ENCODE measurements at places on chromosomes 1 and 21. TPM values are rescaled to one million over a fixed set of nuclear protein-coding genes. Genes with fewer than 3 reads are reported as not detected.

- DNase-seq, result no peak
Measured at GRCh38 chr1:235953801-235954200, 87.1 kb upstream of the LYST start.

DNA sequence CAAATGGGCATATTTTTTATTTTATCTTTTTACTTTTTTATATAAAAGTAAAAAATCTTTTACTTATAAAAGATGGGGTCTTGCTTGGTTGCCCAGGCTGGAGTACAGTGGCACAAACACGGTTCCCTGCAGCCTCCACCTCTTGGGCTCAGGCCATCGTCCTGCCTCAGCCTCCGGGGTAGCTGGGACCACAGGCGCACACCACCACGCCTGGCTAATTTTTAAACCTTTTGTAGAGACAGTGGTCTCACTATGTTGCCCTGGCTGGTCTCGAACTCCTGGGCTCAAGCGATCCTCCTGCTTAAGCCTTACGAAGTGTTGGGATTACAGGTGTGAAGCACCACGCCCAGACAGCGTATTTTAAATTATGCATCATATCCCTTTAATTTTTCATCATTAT is 986 bp downstream of the H6PD start:
- DNase-seq, result no peak

- DNase-seq, result no peak
Measured at GRCh38 chr1:33032126-33032869, 4.4 kb downstream of the AK2 start.

DNA sequence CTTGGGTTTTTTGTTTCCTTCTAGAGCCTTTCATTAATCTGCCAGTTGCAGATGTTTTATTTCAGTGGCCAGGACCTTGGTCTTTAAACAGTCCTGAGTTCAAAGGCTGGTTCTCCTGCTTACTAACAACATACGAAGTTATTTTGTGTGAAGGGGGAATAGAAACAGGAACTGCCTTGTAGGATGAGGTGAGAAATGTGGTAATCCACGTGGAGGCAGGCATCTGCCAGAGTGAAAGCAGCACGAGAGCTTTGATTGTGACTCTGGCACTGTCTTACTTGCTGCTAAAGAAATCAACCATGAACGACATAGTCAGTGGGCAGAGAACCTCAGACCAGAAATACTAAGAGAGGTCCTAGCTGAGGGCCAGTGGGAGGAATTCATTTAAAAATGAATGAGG is 30.4 kb downstream of the TMEM63A start:
- no peak for DNase-seq

DNA sequence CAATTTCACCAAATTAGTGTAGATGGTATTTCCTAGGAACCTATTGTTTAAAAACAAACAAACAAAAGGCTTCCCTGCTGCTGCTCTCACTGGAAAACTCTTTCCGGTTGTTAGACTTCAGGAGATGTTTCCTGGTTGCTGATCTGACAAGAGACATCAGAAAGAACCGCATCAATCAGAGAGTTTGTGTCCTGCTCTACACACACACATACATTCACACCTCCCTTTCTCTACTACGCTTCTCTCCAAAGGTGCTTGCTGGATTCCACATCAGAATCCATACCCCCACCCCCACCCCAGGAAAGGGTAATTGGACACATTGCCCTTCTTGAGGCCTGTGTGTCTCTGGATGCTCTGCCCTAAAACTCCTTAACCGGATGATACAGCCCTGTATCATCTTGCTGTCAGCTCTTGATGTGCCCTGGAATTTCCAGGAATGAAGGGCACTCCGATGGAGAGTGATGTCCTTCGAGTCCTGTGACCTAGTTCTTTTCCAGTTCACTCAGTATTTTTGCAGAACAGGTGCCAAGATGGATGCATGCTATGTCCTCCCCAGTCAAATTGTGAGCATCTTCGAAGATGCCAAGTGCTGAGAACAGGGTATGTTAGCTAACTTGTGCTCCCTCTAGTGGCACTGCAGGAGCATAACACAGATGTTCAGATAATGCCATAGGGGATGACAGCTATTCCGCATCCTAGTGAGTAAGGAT is 113.7 kb upstream of the SLC35F3 start:
- DNase-seq, result peak; percentile 72

- DNase-seq, result no peak
Measured at GRCh38 chr21:42097860-42098454, 26.8 kb downstream of the UMODL1 start.

DNA sequence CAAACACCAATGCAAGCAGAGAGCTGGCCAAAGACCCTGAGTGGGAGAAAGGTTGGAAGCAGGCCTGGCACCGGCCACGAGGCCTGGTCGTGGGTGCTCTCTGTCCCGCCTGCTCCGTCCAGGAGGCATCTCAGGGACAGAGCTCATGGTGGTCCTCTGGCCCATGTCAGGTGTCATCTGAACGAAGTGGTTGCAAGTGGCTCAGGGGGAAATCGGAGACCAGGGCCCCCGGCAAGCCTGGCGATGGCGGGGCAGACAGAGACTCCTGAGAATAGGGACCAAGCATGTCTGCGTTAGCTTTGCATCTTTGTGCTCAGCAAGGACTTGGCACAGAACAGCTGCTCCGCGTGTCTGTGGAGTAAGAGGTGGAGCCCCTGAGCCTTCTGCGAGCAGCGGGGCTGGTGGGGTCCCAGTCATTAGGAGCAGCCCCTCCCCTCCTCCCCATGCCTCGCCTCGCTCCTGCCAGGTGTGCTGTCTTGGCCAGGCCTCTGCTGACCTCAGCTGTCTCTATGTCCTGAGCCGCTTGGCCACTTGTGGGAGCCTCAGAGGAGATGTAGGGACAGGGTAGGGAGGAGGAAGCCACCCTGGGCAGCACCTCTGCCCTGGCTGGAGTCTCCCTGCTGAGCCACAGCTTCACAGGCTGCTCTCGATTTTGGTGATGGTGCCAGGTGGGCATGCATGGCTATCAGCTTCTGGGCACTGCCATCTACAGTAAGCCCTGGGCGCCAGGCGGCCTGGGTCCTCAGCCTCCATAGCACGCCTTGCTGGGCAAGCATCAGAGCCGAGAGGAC is 362.9 kb upstream of the VAMP3 start:
- DNase-seq, result no peak

GRCh38 chr1:52502789-52503188 is 50.1 kb downstream of the TUT4 start:
- peak; percentile 9 for DNase-seq

GRCh38 chr1:39626646-39627045 is 12.8 kb downstream of the HEYL start:
- DNase-seq, result no peak

- peak; percentile 59 for DNase-seq
Measured at GRCh38 chr1:75632350-75632949, 21.5 kb upstream of the SLC44A5 start.

GRCh38 chr1:242454262-242455051 is 70.0 kb downstream of the PLD5 start:
- DNase-seq, result peak; percentile 44

GRCh38 chr21:26826801-26827200 is 18.4 kb downstream of the ADAMTS1 start:
- DNase-seq, result no peak

DNA sequence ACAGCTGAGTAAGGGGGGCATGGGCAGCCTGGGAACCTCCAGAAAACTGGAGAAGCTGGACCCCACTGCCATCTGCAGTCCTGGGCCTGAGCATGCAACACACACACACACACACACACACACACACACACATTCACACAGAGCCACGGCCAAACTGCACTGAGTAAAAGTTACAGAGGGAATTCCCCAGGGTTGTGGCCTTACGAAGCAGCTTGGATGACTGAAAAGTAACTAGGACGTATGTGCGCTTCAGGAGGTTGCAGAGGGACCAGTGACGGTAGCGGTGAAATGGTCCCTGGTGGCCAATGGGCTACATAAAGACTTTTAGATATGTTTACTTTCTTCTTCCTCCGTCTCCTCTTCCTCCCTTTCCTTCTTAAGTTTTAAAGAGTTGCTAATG is 232.5 kb upstream of the TMEM51 start:
- no peak for DNase-seq

DNA sequence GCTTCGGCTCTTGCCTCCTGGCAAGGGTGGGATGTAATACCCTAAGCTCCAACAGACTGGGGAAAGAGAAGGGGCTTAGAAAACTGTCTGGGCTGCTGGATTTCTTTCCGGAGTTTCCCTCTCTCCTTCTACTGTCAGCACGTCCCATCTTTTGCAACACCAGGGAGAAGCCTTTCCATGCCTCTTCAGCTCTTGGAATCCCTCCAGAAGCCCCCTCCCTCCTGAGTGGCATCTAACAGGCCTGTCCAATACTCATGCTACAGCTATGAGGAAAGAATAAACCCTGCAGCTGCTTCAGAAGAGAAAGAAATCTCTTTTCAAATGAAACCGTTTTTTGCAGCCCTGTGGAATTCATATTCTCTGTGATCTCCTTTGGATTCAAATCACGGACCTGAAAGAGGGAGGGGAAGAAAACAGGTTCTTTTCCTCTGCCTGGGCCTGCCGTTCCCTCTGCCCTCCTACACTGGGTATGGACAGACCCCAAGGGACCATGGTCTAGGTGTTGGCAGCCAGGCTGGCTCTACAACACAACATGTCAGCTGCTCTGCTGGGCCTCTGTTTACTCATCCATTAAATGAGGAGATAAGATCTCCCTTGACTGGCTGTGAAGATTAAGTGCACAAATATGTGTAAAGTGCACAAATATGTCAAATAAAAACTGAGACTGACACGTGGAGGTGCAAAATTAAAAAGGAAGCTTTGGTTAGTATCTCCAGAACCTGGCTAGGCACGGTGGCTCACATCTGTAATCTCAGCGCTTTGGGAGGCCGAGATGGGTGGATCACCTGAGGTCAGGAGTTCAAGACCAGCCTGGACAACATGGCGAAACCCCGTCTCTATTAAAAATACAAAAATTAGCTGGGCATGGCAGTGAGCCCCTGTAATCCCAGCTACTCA is 6.0 kb upstream of the CAPN2 start:
- peak; percentile 96 for DNase-seq

GRCh38 chr1:9118186-9118585 is 10.7 kb downstream of the GPR157 start:
- no peak for DNase-seq

DNA sequence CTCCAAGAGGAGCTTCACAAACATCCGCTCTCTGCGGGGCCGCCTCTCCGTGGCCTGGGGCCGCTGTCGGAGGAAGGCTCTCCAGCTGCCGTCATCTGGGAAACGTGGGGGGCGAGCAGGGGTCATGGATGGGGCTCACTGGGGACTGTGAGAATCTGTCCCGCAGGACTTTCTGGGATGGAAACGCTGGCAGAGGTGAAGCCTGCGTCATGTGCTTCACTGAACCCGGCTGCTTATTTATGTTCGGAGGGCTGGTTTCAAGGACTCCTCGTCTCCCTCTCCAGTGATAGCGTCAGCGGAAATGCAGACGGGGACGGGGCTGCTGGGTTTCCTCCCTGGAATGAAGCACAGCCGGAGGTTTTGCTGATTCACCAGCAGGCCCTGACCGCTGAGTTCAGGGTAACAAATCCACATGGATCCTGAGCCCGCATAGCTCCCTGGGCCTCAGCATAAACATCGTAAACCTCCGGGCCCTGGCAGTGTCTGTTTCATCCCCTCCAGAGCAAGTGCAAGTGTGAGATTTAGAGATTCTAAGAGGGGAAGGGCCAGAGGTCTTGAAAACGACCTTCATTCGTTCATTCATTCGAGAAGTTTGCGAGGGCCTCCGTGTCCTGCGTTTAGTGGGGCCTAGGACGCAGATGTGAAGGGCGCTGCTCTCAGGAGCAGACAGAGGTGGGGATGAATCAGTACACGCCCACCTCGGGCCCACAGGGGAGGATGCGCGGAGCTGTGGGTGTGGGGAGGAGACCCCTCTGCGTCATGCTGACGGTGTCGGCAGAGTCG is 7.0 kb upstream of the POFUT2 start:
- DNase-seq, result peak; percentile 99

GRCh38 chr1:111733183-111733991 is 5.8 kb downstream of the INKA2 start:
- no peak for DNase-seq

- DNase-seq, result no peak
Measured at GRCh38 chr1:29370067-29370466, 133.7 kb downstream of the PTPRU start.

GRCh38 chr1:33161061-33161681 is 20.7 kb downstream of the TRIM62 start:
- no peak for DNase-seq

DNA sequence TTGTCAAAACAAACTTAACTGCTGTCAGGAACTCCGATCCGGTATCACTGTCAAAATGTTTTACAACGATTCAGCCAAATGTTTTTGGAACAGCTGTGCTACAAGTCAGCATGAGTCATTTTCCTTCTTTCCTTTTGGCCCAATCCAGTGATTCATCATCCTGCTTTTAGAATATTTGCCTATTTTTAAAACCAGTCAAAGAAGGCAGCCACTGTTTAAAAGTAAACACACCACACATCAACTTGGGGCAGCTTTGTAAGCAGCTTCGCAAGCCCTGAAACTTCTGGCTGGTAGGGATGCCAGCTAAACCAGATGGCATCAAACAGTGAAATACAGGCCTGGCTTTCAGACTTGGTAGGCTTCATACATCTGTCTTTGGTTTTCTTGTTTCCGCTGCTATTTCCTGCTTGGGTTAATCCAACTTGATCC is 14.9 kb downstream of the MAP3K7CL start:
- peak; percentile 89 for DNase-seq

GRCh38 chr1:201479201-201479730 is 10.3 kb upstream of the PHLDA3 start:
- no peak for DNase-seq

DNA sequence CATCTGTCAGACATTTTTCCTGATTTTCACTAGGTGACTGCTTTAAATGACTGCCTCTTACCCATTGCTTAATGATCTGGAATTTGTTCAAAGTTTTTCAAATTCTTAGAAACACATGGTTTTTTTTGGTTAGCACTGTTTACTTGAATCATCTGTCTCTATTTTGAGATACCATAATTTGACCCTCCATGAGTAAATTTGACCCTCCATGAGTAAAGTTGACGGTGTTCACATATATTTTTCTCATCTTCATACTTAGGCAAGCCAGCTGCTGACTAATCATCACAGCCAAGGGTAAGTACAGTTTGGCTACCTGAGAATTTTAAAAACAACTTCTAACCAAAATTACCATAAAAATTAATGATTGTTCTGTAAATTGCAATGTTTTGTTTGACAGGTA is 586.5 kb downstream of the PTBP2 start:
- peak; percentile 20 for DNase-seq

DNA sequence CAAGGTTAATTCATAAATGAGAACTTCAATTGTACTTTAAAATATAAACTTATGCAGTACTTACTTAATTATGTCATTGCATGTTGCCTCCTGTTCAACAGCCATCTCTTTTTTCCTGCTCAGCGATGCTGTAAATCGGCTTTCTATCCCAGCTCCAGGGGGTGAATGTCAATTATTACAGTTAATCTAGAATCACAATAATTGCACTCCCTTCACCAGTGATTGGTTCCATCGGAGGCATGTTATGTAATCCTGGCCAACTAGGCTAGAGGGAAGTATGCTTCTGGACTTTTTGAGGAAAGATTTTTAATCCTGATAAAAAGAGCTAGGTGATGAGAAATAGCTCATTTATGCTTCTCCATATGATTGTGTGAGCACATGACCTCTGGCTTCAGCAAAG is 53.8 kb upstream of the SGIP1 start:
- no peak for DNase-seq

GRCh38 chr1:54461731-54462596 is 55.8 kb upstream of the SSBP3 start:
- DNase-seq, result no peak

Gene MRPL9
- 91.0 TPM for total RNA-seq

Gene S100A9
- total RNA-seq, result 1.3 TPM

Gene RCSD1
- 317 TPM for total RNA-seq

Gene PCBP3
- total RNA-seq, result 4.3 TPM

Gene NUDC
- 73.8 TPM for total RNA-seq

Gene RGS13
- 1.4 TPM for total RNA-seq

Gene ZNF281
- 17.0 TPM for total RNA-seq

Gene RAP1GAP
- 7.4 TPM for total RNA-seq

Gene SH2D1B
- 0.06 TPM for total RNA-seq

Gene S100A3
- total RNA-seq, result 1.8 TPM

Gene PRRX1
- total RNA-seq, result 1.1 TPM

Gene XCL1
- 0.53 TPM for total RNA-seq

Data from cardiac muscle cell (in vitro differentiated cells and primary cell).